NCI-H226 (cell line): ENCODE measurements at places on chromosomes 5 and 9.
A peak's percentile ranks its signal among the peaks of the same experiment; 100 is the strongest.

DNA sequence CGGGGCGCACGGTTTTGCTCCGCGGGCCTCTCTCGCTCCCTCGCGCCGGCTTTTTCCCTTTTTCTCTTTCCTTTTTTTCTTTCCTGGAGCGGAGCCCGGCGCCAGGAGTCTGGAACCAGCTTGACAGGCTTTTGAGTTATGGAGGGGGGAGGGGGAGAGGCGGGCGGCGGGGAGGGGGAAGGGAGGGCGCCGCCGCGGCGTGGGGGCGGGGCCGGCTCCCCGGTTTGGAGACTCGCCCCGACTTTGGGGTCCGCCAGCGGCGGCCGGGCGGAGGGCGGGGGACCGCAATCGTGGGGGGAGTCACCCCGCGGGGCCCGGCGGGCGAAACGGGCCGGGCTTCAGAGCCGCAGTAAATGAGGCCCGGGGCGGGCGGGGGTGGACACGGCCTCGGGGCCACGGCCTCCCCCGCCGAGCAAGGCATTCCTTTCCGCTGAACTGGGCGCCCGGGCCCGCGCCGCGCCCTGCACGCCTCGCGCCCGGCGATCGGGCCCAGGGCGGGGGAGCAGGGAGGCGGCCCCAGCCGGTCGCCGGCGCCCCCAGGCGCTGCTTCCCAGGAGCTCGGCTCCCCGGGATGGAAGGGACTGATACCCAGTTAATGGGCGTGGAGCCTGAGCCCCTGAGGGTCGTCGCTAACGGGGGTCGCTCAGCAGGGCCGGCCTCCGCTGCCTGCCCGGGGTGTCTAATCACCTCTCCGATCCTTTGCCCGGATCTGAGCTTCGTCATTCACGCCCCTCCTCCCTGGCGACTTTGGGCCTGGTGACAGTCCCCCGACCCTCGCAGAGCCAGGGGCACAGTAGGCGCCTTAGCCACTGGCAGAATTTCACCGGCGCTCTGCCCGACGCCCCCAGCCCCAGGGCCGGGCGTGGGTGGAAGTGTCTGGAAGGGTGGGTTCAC is 138.1 kb downstream of the C9orf50 start:
- DNase-seq = peak; percentile 91

DNA sequence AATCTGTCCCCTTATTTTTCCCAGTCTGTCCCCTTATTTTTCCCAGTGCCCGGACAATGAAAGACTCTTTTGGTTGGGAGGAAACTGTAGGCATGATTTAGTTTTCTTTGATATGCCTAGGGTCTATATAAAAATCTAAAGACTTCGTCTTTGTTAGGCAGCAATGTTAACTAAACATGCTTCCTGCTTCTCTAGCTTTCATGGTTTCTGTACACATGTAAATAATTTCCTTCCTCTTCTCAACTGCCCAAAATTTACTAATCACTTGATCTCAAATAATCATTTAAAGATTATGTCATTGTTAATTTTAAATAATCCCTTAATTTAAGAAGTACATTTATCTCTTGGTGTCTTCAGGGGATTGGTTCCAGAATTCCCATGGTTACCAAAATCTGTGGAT is 47.8 kb upstream of the RAPGEF6 start:
- no peak for DNase-seq

GRCh38 chr5:91207248-91207647 is 175.9 kb downstream of the ARRDC3 start:
- DNase-seq = peak; percentile 62

DNA sequence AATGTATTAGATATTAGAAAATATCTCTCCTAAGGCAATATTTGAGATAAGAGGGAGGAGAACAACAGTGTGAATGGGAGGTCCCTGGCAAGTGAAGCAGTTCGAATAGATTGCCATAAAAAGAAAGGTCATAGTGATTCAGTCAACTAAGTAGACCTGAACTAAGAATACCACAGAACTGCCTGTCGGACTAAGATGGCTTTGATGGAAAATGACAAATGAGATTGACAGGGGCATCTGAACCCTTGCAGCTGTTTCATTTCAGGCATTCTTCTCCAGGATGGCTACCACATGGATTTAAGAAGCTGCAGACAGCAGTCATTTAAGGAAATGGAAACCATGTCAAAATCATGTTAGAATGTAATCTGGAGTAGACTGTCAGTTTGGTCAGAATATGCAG is 308.4 kb upstream of the MEF2C start:
- DNase-seq = no peak

- no peak for DNase-seq
Observed at GRCh38 chr9:36597412-36598178, 24.9 kb downstream of the MELK start.

GRCh38 chr5:80174790-80175189 is 81.1 kb downstream of the SERINC5 start:
- no peak for DNase-seq

- no peak for DNase-seq
Observed at GRCh38 chr5:35112300-35112699, 64.6 kb upstream of the AGXT2 start.

GRCh38 chr9:1604942-1605560 is 410.1 kb upstream of the SMARCA2 start:
- DNase-seq = no peak

GRCh38 chr5:67286006-67286405 is 89.4 kb upstream of the CD180 start:
- no peak for DNase-seq

DNA sequence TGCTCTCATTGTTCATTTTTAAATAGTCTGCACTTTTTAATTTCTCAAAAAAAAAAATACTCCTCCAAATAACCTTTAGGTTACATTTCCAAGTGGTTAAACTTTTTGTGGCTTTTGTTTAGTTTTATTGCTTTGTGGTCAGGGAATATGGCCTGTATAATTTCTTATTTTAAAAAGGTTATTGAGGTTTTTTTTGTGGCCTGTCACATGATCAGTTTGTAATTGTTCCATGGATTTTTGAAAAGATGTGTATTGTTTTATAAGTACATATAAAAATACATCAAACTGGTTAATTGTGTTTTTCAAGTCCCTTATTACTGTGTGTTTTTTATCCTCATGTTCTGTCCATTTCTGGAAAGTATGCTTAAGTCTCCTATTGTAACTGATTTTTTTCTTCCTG is 64.0 kb downstream of the ZNF618 start:
- DNase-seq = no peak

DNA sequence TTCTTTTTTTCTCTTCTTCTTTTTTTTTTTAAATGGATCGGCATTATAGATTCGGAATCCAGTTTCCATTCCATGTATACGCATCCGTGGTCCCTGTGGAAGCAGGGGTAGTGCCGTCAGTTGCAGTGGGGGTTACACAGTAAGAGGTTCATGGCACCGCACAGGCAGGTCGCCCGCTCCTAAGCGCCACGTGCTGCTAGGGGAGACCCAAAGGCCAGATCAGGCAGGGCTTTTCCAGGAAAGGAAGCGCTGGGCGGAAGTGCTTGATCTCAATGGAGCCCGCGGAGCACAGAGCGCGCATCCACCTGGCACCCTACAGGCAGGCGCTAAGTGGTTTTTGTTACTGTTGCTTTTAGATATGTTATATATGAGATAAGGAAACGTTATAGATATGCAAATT is 174.8 kb upstream of the OR13F1 start:
- no peak for DNase-seq

DNA sequence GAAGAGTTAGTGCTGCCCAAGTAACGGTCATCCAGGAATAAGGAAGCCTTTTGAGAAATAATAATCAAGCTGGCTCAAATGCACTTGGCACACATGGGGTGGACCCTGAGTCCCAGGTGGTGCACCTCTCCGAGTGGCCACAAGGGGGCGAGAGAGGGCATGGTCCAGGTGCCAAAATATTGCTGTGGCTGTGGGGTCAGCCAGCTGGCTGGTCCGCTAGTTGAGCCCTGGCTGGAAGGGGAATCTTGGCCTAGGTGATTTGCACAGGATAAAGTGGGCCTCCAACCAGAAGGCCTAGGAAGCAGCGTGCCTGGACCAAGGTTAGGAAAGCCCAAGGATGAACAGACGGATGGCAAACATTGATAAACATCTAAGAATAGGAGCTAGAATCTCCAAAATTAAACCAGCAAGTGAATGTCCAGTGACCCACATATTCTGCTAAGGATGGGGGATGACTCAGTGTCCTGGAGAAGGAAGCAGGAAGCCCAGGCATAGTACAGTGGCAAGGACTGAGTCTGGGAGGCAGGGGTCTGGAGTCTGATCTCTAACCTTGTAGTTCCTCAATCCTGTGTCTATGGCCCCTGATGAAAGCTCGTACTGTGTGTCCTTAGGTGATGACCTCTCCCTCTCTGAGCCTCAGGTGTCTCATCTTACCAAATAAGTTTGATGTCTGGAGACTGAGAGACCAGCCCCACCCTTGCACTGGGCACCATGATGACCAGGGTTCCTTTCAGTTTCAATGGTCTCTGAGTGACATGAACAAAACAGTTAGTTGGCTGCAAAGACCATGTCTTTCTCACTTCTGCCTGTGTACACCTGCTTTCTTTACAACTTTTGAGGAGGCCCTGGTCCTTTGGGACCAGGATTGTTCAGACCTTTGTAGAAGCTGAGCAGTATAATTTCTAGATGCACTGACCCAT is 19.2 kb upstream of the SHB start:
- DNase-seq = no peak

DNA sequence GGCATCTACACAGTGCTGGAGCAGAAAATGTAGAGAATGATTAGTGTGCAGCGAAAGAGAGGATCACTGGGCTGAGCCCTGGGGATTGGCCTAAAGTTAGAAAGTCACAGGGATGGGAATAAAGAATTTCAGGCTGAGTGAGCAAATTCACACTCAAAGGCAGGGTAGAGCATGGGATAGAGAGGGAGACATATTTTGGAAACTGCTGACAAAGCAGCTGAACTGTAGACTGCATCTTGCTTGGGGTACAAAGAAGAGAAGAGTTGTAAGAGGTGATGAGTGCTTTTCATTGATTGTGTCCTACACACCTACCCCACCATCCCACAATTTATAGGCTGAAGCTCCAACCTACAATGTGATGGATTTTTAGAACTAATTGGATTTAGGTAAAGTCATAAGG is 677.8 kb downstream of the TAF11L14 start:
- no peak for DNase-seq

- peak; percentile 53 for DNase-seq
Observed at GRCh38 chr5:138805096-138805495, 51.9 kb downstream of the CTNNA1 start.

DNA sequence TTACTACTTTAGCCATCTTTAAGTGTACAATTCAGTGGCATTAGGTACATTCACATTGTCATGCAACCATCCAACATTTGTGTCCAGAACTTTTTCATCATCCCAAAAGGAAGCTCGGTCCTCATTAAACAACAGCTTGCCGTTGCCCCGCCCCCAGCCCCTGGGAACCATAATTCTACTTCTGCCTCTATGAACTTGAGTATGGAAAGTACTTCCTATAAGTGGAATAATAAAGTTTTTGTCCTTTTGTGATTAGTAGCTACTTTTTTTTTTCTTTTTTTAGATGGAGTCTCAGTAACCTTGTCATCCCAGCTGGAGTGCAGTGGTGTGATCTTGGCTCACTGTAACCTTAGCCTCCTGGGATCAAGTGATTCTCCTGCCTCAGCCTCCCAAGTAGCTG is 5.0 kb downstream of the GBGT1 start:
- DNase-seq = no peak

DNA sequence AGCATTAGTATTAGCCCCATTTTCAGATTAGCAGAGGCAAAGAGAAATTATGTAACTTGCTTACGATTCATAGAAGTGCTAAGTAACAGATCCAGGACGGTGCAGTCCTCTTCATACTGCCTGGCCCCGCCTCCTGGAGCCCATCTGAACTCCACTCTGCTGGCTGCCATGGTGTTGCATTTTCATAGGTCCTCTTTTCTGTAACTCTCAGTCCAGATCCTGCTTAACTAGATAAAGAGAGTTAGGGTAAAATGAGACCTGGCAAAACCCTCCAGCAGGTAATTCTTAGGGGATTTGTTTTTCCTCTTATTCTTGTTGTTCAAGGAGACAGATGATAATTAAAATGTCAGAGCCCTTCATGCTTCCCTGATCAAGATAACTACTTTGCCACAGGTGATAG is 135.1 kb upstream of the EFNA5 start:
- DNase-seq = no peak

GRCh38 chr5:55101556-55102276 is 730 bp upstream of the GZMA start:
- no peak for DNase-seq

DNA sequence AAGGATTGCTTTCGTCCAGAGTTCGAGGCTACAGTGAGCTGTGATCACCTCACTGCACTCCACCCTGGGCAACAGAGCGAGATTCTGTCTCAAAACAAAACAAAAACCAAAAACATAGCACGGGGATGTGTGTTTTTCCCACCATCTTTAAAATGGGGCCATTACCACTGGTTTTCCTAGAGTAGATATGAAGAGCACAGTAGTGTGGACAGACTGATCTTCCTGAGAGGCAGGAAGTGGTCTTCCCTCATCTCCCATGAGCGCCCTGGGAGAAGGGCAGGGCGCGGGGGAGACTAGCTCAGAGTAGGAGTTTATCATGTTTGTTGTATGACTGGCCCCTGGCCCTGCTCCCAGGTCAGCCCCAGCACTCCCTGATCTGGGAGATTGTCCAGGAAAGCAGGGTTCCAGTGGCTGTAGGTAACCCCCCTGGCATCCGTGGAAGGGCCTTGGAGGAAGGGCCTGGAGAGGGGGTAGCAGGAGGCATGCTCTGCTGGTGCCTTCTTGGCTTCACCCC is 2.3 kb downstream of the SUSD3 start:
- DNase-seq = peak; percentile 98

GRCh38 chr5:68272289-68272688 is 56.7 kb downstream of the PIK3R1 start:
- no peak for DNase-seq

GRCh38 chr5:109956884-109957283 is 267.2 kb downstream of the MAN2A1 start:
- DNase-seq = no peak

DNA sequence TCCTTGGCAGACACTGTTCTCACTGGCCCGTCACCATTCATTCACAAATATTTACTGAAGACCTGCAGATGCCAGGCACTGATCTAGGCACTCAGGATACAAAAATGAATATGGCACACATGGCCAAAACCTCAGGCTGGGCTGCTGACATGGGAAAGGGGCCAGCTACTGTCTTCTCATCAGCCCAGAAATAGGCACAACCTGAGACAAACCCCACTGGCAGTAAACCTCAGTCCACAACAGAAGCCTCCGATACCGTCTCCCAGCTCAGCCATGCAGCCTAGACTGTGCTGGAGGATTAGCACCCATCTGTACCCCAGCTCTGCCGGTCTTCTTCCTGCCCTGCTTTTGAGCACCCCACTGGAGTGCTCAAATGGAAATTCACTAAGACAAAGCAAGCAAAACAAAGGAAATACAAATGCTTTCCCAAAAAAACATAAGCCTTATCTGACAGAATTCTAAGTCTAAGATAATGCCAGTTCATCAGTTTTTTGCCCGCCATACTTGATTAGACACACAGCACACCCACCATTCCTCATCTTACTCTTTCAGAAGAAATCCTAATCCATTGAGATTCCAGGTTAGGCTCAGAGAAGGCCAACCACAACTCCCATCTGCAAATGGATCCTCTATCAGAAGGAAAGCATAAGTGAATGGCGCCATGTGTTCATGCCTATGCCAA is 8.2 kb downstream of the P4HA2 start:
- no peak for DNase-seq

- DNase-seq = no peak
Observed at GRCh38 chr5:35736280-35736679, 118.6 kb downstream of the SPEF2 start.
